Brain (organoid and tissue), 16 donors: ENCODE measurements at places on chromosomes 7 and 10.
A peak's percentile ranks its signal among the peaks of the same experiment; 100 is the strongest.

DNA sequence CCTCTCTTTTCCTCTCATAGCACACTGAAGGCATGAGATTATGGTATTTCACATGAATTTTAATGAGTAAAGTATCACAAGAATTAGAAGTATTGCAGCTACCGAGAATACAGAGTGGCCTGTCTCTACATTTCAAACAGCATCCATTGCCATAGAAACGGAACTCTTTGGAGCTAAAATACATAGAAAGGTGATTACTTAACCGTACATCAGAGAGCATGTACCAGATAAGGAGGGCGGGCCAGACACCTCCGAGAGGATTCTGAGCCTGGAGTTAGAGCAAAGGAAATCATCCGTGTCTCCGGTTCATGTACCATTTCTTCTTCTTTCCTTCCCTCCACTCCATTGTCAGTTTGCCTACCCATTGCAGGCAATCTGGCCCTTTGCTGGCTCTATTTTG is 196.7 kb downstream of the KLF6 start:
- peak; percentile 66 for DNase-seq

GRCh38 chr10:4254101-4254994 is 469.3 kb upstream of the KLF6 start:
- DNase-seq, result no peak

GRCh38 chr7:22550514-22551030 is 50.6 kb upstream of the STEAP1B start:
- DNase-seq, result no peak

DNA sequence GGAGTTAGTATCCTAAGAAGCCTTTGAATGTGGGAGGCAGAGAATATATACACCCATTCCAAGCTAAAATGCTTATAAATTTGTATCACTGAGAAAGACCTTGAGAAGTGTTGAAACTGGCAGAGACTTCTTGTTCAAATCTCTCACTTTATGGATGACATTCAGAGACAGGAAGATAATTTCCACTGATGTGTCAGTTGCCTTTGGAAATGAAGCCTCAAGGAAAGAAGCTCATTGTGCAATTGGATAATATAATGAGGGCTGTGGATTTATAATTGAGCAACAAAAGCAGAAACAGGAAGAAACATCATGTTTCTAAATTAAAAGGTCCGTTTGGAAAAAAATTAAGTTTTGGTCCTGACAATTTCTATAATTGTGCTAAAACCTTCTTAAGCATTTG is 789.9 kb upstream of the IGFBP3 start:
- DNase-seq, result no peak

DNA sequence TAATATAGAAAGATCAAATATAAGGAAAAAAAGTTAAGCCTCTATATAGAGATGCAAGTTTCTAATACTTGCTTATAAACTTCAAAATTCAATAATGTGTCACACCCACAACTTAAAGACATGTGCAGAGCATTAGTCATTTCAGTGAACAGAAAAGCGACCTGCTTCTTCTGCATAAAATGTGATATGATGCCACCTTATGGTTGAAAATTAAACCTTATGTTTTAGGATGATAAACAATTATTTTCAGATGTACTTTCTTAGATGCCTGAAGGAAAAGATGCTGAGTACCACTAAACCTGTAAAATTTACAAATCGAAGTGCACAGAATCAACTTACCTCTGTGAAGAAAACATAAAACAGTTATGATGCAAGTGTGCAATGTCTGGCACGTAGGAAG is 96.0 kb downstream of the MTERF1 start:
- DNase-seq, result peak; percentile 77

DNA sequence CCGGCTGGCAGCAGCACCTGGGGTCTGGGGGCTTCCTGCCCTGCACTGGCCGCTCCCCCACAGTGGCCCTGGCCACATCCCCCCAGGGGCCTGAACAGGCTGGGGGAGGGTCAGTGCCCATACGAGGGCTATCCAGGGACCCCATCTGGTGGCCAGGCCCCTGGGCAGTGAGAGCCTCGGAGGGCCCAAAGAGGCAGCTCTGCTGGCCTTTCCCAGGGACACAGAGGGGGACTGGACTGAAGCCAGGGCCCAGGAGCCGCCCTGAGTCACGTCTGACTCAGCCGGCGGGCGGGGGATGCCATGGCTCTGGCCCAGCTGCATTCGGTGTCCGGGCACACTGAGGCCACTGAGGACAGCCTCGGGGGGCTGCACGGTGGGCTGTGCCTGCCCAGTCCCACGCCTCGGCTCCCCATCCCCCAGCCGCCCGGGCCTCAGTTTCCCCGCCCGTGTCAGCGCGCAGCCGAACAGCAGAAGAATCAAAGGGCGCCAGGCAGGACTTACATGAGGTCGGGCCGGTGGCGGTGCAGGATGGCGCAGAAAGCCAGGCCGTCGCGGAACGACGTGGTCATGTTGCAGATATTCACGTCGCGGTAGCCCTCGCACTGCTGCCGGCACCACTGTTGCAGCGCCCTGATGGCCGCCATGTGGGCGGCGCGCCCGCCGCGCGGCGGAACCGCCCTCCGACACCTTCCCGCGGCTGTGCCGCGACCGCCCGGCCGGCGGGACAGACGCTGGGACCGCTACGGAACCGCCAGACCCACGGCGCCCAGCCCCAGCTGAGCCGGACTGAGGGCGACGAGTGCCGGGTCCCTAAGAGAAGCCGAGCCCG is at the start of gene MICALL2:
TSS of gene MICALL2 (minus strand) at position 788 of the 829 bp plus-strand sequence. CDS start at position 644, 144 bp downstream.
- peak; percentile 45 for DNase-seq
